CD4-positive, alpha-beta T cell treated with Interleukin-10 for 1 hour (primary cell): ENCODE measurements at places on chromosomes 5 and 9.
A peak's percentile ranks its signal among the peaks of the same experiment; 100 is the strongest.

DNA sequence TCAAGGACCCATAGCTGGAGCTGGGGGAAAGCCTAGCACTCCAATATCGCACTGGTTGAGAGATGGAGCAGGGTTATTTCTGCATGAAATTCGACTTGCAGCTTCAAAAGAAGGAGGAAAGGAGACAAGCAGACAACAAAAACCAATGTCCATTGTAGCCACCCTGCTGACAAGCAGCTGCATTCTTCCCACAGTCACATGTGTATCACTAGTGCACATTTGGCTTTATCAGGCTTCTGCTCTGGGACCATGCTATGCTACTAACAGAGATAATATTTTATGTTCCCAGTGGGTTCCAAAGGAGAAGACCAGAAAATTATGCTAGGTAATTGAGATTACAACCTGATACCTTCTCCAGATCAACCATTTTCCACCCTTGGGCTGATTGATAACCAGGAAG lies 59.7 kb downstream of the MFAP3 start:
- no peak for DNase-seq

DNA sequence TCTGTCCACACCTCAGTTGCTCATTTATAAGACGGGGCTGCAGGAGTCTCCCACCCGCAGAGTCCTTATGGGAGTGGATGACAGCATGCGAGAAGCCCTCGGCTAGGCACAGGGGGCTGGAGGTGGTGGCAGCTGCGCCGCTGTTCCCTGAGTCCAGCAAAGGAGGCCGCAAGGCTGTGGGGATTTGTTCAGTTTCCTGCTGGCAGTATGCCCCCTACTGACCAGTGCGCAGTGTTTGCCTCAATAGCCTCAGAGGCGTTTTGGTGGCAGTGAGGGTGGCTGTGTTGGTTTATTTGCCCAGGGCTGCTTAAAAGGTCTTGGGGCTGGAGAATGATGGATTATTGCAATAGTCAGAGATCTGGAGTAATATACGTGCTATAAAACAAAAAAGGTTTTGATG lies 176.3 kb upstream of the OTULINL start:
- no peak for DNase-seq

DNA sequence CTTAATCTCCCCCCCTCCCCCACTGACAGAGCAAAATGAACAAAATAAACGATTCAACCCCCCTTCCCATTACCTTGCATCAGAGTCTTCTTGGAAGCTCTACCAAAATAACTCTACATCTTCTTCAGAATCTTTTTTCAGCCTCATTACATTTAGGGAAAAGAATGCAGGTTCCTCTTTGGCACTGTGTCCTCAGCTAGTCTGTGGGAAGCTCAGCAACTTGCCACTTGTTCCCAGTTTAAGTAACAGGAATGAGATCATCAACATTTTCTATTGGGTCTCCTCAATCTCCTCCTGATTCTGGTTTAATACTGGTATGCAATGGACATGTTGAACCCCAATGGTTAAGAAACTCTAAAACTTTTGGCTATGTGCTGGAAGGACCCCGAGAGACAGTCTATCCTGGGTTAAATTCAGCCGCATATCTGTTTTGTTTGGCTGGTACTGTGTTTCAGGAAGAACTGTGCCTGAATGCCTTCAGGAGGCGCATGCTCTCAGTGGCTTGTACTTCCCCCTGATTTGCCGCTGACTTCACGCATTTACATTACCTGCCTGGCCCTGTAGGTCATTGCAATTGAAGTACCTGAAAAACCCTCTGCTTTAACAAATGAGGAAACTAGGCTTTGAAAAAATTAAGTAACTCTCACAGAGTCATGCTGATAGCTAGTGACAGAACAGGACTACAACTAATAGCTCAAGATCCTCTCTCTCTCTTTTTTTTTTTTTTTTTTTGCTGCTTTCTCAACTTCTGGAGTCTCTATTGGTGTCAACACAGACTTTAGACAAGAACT lies 78.1 kb upstream of the HMHB1 start:
- no peak for DNase-seq

DNA sequence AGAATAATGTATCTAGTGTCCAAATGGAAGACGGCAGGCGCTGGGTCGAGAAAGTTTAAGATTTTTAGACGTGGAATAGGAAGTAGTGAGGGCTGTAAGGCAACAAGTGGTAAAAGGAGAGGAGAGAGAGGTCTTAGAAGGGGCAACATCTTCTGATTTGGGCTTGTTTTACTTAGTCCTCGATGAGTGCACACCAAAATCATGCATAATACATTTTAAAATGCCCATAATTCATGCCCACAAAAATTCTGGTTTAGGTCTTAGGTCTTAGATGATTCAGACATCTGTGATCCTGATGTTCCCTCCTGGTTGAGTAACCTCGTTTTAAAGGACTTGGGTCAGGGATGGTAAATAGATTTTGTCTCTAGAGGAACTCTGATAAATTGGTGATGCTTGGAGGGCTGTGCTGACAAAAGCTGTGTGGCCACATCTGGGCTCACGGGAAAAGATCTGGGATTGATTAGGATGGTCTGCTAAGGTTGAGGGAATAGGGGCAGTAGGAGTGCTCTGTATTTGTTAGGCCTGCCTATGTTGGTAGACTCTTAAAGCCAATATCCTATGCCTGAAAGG lies 476.3 kb downstream of the CCDC171 start:
- DNase-seq = no peak

- DNase-seq = peak; percentile 45
Measured at GRCh38 chr5:10633271-10634049, 69.6 kb downstream of the ANKRD33B start.

- DNase-seq = no peak
Measured at GRCh38 chr5:114858665-114859437, 310.9 kb downstream of the TRIM36 start.

DNA sequence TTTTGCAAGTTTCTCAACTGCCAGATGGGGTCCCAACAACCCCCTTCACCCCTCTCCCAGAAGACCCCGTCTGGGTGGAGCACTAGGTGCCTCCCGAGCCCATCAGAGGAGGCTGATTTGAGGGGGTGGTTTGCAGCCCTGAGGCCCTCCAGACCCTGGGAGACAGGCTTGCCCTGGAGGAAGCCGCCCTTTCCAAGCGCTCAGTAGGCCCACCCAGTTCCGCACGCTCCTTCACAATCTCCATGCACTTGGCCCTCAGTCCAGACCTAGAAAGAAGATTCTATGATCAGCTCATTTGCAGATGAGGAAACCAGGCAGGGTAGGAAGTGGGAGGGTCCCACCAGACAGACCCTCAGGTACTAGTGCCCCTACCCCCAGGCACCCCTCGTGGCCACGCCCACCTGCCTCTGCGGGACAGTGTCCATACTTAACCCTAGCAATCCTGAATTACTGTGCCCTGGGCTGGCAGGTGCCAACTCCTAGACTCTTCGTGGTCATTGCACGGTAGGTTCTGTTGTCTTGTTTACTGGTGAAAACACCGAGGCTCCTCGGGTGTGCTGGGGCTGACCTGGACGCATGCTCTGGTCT lies 22.3 kb downstream of the OR2V1 start:
- no peak for DNase-seq

GRCh38 chr9:36521148-36521547 lies 51.5 kb upstream of the MELK start:
- no peak for DNase-seq

DNA sequence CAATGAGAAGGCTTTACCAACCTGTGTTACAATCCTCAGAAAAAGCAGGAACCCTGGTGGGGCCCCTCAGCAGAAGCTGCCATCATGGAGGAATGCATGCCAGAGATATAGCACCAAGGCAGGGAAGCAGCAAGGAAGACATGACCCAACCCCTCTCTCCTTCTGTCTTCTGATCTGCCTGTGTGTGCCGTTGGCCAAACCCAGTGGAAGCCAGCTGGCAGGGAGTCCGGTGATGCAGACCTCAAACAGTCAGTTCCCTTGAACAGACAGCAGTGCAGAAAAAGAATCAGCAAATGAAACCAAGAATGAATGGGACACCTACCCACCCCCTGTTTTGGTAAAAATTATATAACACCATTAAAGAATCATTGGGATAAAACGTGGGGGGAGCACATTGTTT lies 234.2 kb downstream of the ZNF608 start:
- DNase-seq = no peak

DNA sequence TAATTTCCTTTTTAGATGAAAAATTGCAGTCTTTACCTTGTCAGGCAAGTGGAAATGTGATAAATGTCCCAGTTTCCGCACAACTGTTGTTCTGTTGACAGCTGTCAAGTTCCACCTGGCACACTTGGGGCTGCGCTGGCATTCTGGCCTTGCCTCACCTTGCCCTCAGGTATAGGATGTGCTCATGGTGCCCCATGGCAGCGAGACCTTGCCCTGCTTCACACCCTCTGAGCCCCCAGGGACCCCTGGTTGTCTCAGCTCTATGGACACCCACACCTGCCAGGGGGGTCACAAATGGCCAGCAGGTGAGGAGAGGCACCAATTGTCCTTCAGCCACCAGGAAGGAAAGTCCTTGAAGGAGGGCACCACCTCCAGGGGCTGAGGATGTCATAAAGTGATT lies 37.5 kb upstream of the SEMA4D start:
- no peak for DNase-seq

- DNase-seq = no peak
Measured at GRCh38 chr9:80144406-80144805, 572.6 kb downstream of the TLE4 start.

DNA sequence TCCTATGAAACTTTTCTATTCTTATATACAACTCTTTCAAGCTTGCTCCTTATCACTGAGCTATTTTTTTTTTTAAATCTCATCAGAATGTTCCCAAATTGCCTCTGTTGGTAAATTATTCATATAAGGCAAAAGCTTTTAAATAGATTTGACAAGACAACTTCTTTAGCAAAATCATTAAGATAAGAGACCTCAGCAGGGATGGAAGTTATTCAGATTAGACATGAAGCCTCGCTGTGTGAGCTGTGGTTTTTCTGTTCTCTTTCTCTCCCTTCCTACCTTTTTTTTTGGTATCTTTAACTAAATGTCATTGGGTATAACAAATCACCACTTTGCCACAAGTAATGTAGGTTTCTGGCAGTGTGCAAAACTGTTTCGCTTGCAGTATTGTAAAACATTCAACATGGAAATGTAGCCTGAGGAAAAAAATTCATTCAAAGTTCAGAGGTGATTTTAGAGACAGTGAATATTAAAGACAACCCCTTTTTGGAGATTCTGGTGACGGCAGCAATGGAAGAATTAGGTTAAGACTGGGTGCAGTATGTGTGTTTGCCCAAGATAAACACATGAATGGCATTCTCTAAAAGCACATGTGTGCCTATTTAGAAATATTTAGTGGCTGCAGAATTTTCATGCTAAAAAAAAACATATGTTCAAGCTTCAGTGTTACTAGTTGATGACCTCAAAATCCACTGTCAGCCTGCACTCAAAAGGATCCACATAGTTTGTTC lies 467.1 kb downstream of the ZNF608 start:
- DNase-seq = no peak

- no peak for DNase-seq
Measured at GRCh38 chr5:103461243-103461642, 101.3 kb downstream of the NUDT12 start.

GRCh38 chr9:136019681-136020060 lies 58.5 kb upstream of the UBAC1 start:
- no peak for DNase-seq

GRCh38 chr9:12794101-12794799 lies 19.4 kb downstream of the LURAP1L start:
- DNase-seq = no peak

GRCh38 chr5:44839018-44839681 lies 30.4 kb downstream of the MRPS30 start:
- no peak for DNase-seq

GRCh38 chr9:113597390-113598241 lies 134.1 kb downstream of the RGS3 start:
- no peak for DNase-seq

- no peak for DNase-seq
Measured at GRCh38 chr9:98790134-98790841, 6.1 kb downstream of the ANKS6 start.

DNA sequence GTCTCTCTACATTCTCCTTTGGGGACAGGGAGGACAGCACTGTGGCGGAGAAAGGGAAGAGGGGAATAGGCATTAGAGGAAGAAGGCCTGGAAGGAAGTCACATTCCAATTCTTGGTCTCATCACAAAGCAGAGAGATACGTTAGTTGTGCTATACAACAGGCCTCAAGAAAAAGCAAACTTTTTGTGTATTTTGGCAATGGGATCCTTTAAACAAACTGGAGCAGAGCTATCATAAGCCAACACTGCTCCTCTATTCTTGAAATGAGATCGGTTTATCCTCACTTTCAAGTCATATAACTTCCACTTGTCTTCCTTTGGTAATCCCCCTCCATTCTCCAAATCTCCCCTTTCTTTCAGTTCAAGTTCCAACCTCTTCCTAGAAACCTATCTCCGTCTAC lies 6.5 kb downstream of the DENND1A start:
- no peak for DNase-seq

DNA sequence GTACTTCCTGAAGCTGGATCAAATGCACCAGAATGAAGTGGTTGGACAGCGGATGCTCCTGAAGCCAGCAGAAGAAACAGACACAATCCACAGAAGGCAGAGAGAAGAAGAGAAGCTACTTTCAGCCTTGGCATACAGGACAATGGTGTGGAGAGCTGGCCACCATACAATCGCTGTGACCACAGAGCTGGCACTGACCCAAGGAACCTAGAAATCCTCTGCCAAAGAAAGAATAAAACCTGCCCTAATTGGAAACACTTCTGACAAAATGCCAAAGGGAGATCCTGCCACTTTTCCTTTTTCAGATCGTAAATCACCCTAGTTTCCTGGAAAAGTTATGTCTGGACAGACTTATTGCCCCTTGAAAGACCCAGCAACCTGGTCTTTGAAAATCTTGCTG lies 77.8 kb downstream of the BAAT start:
- no peak for DNase-seq

GRCh38 chr5:171646102-171647042 lies 139.2 kb upstream of the SMIM23 start:
- DNase-seq = no peak

- DNase-seq = no peak
Measured at GRCh38 chr5:37435261-37435660, 56.1 kb downstream of the WDR70 start.

DNA sequence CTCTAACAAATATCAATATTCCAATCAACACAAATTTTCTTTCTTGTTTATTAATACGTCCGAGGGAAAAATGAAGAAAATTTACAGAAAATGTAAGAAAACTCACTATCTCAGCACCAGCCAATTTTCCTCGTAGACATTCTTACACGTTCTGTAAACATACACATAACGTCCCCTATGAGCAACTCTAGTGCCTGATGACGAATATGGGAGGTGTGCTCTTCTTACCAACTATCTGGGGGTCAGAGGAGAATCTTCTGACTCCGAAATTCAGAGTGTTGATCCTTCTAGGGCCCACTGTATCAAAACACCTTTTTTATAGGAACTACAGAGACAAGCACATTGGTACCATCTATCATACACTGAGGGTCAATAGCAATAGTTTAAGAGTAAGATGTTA lies 198.7 kb downstream of the GAPVD1 start:
- no peak for DNase-seq

GRCh38 chr5:133056891-133057290 lies 5.1 kb downstream of the HSPA4 start:
- no peak for DNase-seq

- no peak for DNase-seq
Measured at GRCh38 chr9:89362647-89363310, 44.5 kb downstream of the SECISBP2 start.
